ENCODE measurements at places on chromosomes 5 and 9.

DNA sequence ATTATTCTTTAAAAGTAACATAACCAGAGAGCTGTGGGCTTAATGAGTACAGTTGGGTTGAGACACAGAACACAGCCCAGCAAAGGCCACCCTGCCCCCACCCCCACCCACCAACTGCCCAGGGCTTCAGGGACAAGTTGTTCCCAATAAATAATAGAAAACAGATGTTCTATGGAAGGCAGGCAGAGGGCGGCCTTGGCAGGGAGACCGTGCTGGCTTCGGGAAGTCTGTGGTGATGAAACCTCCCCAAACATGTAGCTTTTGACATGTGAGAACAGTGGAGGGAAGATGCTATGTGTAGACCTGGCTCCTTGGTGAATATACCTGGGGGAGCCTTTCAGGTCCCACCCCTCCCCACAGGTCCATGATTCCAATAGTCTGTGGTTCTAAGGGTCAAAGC, 10.0 kb downstream of the TRAF1 start:
- DNase-seq, result no peak

- DNase-seq, result no peak
Measured at GRCh38 chr5:116942622-116943021, 368.0 kb upstream of the SEMA6A start.

DNA sequence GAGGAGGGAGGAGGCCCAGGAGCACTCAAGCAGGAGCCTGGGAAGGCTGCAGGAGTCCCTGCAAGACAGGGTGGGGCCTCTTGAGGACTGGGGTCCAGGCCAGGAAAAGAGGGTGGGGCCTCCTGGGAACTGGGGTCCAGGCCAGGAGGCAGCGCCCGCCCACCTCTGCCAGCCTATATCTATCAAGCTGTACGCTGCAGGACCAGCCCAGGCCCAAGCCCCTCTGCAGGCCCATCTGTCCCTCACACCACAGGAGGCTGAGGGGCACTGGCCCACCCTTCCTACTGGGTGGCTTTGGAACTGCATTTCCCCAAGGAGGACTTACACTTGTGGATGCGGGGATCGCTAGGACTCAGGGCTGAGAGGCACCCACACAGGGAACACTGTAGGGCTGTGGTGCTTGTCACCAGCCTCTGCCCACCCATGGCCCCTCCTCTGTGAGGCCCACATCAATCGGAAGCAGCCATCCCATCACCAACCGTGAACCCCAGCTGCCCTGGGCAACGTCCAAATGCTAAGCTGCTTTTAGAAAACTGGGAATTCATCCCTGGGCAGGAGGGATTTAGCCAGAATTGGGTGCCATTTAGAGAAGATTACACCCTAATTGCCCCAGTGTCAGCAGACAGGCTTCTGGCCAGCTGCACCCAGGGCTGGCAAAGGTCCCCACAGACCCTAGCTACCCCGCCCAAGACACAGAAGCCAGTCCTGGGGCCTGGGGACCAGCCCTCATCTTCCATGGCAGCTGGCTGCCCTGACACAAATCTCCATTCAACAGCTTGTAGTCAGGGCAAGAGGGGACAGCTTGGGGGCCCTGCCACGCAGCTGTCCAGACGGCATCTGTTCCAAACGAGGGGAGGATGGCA, 15.3 kb downstream of the BICD2 start:
- no peak for DNase-seq

DNA sequence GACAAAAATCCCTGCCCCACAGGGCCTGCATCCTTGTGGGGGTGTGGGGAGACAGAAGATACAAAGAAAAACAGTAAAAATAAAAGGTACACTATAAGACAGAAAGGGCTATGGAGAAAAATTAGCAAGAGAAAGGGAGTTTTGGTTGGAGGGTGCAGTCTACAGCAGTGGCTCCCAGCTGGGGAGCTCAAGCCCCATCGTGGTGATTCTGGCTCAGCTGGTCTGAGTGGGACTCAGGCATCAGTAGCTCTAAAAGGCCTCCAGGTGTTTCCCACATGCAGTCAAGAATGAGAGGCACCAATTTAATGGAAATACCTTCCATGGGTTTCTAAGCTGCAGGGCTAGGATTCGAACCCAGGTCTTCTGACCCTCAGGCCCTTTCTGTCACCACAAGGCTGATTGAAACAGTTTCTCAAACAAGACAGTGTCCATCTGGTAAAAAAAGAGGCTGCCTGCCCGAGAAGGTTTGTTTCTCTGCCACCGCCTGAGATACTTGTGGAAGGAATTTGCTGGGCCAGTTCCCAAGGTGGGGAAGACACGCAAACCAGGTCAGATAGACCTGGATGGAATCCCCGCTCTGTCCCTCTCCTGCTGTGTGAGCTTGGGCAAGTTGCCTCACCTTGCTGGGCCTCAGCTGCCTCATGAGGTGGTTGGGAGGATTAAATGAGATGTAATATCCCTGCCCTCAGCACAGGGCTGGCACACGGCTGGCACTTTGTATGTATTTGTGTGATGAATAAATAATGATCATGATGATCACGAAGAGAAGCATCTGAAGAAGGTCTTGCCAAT, 43.1 kb downstream of the COL27A1 start:
- no peak for DNase-seq

DNA sequence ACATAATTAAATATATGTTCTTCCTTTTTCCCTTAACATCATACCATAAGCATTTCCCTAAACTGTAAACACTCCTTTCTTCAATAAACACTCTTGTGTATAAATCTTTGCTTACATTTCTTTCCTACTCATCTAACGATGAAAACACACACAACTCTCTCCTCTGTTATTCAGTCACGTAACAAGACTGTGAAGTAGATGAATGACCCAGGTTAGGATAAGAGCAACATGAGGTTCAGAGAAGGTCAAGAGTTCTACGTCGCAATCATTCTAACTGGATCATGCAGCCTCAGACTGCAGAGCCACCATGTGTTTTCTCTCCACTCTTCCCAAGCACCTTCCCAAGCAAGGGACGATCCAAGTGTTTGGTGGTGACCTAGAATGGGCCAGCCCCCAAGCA, 70.5 kb upstream of the SPTLC1 start:
- DNase-seq, result no peak

GRCh38 chr9:20236676-20237075, 385.6 kb downstream of the MLLT3 start:
- no peak for DNase-seq

DNA sequence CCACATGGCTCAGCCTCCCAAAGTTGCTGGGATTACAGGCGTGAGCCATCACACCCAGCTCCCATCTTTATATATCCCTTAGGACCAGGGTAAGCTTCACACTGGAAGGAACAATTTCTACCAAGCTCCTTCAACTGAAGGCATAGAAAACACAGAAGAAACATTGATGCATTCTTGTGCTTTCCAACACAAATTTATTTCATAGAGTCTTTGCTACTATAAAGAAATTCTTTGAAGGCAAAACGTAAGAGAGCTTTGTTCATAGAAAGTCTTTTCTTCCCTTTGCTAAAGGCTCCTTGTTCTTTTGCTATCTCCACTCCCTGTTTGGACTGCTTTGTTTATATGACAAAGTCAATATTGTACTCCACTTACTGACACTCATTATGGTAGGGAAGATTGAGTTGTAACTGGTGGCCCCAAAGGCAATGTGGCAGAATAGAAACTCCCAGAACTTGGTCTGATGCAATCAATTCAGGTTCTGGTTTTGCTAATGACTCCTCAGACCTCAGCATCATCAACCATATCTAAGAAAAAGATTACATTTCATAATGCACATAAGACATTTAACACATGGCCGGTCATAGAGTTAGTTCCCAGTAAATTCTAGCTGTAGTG, 97.4 kb upstream of the CLINT1 start:
- no peak for DNase-seq

GRCh38 chr9:119677811-119678505, 308.7 kb upstream of the BRINP1 start:
- no peak for DNase-seq

DNA sequence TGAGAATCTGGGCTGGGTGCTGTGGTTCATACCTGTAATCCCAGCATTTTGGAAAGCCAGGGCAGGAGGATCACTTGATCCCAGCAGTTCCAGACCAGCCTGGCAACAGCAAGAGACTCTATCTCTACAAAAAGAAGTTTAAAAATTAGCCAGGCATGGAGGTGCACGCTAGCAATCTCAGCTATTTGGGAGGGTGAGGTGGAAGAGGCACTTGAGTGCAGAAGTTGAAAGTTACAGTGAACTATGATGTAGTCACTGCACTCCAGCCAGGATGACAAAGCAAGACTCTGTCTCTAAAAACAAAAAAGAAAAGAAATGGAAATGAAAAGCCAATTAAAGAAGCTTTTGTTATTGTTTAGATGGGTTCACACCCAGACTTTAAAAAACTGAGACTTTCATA, 131.6 kb upstream of the RASA1 start:
- no peak for DNase-seq

DNA sequence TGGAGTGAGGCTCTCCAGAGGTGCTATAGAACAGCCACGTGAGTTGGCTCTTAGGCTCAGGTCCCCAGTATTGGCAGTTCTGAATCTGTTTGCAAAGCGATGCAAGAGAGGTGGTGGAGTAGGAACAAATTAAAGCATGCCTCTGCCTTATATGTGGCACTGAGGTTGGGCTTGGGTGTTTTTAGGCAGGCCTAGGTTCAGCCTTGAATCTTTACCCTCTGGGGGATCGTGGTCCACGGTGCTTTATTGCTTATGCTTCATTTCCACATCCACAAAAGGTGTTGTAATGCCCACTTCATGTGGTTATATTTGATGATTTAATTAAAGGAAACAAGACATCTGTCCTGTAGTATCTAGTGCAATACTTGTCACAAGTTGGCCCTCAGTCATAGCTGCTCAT, 56.2 kb downstream of the CD180 start:
- no peak for DNase-seq

GRCh38 chr5:14782591-14782990, 89.0 kb downstream of the ANKH start:
- DNase-seq, result no peak

DNA sequence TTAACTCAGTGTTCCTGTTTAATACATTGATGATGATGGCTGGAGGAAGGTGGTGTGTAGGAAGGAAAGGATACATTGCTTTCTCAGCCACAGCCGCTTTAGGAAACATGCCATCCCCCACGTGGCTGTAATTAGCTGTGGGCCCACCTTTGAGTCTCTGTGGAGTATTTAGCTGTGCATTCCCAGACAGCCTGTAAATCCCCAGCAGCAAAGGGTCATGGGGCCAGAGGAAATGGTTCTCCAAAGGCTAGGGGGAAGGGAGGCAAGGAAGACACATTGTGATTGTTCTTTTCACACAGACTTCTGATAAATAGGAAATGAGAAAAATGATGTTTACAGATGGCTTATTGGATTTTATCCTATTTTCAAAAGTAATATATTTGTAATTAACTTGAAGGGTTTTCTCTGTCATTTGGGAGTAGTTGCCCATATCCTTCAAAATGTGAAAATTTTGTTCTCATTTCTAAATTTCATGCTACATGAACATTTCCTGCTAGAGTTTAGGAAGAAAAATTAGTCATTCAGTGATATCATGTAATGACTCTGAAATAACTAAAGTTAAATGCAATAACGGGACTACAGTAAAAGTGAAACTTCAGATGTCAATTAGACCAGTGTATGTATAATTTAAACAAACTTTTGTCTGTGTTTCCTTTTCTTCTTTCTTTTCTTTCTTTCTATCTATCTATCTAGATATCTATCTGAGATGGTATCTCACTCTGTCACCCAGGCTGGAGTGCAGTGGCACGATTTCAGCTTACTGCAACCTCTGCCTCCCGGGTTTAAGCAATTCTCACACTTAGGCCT, 24.3 kb upstream of the F2R start:
- DNase-seq, result no peak

DNA sequence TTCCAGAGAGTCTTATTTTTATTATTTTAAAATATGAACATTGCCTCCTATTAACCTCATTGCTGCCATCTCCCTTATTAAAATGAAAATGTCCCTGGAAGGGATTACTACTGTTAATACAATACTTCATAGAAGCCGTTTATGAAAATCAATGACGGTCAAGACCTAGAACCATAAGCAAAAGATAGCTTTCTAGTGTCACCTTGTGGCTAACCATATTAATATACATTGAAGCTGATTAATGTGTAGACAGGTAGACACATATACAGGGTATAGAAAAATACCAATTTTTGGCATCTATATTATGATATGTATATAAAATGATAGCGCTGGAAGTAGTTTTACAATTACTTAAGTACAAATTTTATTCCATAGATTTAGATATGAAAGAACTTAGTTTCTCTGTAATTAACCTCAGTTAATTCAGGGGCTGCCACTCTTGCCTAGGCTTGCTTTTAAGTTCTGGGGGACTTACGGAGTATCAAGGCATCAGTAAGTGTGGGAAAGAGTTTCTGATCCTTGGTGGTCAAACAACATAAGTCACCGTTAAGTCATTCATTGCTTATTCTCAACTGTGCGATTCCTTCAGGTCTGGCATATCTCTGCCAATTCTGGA, 2.5 kb upstream of the YTHDC2 start:
- no peak for DNase-seq

- DNase-seq, result no peak
Measured at GRCh38 chr5:172623313-172623980, 17.6 kb upstream of the NEURL1B start.

- DNase-seq, result no peak
Measured at GRCh38 chr9:132187121-132187620, 25.3 kb downstream of the NTNG2 start.

- peak; percentile 29 for DNase-seq
Measured at GRCh38 chr5:14809369-14810155, 62.0 kb downstream of the ANKH start.

All from stimulated activated CD4-positive, alpha-beta T cell treated with anti-CD3 and anti-CD28 coated beads, Interleukin-1b, Interleukin-23, amount 100 ng/mL, for 1 hour (primary cell).